Retinal pigment epithelial cell (primary cell): ENCODE measurements at places on chromosomes 5 and 9.

GRCh38 chr9:124468061-124468740 is 17.9 kb downstream of the ADGRD2 start:
- DNase-seq, result no peak

DNA sequence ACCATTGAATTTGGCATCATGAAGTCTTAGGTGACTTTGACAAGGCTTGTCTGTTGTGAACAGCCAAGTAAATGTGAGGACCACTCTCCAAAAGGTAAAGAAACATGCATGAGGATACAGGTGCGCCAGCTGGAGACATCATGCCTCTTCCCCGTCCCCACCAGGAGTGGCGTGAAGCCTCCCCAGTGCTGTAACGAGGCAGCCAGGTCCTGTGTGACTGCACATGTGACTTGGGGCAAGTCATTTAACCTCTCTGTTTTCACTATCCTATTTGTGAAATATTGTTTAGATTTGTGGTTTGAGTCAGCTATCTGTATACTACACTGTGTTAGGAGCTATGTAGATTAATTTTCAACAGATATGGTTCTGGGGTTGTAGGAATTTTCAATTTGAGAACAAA is 65.0 kb downstream of the DOCK8 start:
- DNase-seq, result no peak

- DNase-seq, result no peak
Observed at GRCh38 chr9:36161187-36161586, 8.0 kb upstream of the CCIN start.

DNA sequence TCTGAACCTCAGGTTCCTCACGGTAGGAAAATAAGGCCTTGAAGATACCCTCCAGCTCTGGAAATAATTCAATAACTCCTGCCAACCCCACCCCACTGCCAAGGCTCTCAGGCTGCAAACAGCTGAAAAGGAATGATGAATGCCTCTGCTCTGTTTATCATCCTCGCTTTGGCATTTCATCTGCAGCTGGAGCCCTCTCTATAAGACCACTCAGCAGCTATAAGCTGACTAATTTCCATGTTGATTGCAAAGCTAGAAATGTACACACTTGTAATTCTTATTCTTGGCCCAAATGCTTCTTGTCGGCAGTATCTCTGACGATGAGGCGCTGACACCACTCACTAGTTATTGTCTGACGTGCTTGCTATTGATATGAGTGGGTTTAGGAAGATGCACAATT is 408.4 kb upstream of the NMUR2 start:
- DNase-seq, result no peak

- no peak for DNase-seq
Observed at GRCh38 chr9:11931109-11931508, 762.1 kb upstream of the TYRP1 start.

GRCh38 chr9:127595611-127596010 is 16.5 kb upstream of the STXBP1 start:
- no peak for DNase-seq

GRCh38 chr5:14944996-14945395 is 73.4 kb upstream of the ANKH start:
- no peak for DNase-seq

DNA sequence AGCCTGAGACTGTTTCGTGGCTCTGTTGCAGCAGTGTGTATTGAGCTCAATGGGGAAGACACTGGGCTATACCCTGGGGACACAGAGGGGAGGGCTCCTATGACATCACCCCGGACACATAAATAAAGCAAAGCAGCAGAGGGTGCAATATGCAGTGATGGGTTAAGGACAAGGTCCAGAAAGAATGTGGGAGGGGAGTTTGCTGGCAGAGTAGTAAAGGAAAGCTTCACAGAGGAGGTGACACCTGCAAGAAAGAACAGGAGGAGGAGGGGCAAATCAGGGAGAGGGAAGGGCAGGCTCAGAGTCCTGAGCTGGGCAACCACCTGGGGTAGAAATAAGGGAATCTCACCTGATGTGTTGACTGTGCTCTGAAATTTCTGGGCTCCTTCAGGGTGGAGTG is 35.3 kb upstream of the CDKN2AIPNL start:
- no peak for DNase-seq

DNA sequence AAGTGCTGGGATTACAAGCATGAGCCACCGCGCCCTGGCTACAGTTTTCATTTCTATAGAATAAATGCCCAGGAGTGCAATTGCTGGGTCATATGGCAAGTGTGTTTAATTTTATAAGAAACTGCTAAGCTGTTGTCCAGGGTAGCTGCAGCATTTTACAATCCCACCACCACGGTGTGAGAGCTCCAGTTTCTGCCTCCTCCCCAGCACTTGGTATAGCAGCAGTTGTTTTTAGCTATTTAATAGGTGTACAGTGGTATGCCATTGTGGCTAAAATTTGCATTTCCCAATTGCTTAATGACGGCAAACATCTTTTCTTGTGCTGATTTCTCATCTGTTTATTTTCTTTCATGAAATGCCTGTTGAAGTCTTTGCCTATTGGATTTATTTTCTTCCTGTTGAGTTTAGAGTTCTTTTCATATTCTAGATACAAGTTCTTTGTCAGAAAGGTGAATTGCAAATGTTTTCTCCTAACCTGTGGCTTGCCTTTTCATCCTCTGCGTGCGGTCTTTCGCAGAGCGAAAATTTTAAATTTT is 100.3 kb downstream of the NDFIP1 start:
- DNase-seq, result no peak

GRCh38 chr9:114565204-114565603 is 22.4 kb upstream of the ATP6V1G1 start:
- DNase-seq, result no peak

GRCh38 chr9:127962278-127962677 is 18.5 kb downstream of the EEIG1 start:
- no peak for DNase-seq
